ENCODE measurements at places on chromosomes 3 and 15. TPM values are rescaled to one million over a fixed set of nuclear protein-coding genes. Genes with fewer than 3 reads are reported as not detected.

The TMC3 gene
- polyA plus RNA-seq = not detected

GRCh38 chr3:94440767-94441493 is 378.1 kb downstream of the NSUN3 start:
- DNase-seq = no peak

- no peak for DNase-seq
Observed at GRCh38 chr15:89034305-89034704, 54.0 kb upstream of the ABHD2 start.

GRCh38 chr15:96042734-96043224 is 287.7 kb upstream of the NR2F2 start:
- DNase-seq = no peak

DNA sequence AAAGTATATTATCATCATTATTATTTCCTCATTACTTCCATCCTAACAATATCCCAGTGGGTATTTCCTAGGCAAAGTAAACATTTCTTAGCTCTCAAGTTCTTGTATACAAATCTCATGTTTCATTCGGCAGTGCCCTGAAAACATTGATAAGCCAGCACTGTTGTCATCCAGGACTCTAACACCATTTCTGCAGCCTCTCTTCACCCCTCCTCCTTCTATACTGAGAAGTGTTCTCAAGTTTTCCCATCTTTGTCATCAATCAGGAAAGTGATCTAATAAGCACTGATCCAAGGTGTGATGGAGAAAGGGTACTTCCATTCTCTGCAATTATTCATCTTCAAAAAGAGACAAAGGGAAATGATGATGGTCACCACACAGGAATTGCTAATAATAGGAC is 168.4 kb upstream of the CCDC54 start:
- DNase-seq = no peak

The BCL2A1 gene
- not detected for polyA plus RNA-seq

DNA sequence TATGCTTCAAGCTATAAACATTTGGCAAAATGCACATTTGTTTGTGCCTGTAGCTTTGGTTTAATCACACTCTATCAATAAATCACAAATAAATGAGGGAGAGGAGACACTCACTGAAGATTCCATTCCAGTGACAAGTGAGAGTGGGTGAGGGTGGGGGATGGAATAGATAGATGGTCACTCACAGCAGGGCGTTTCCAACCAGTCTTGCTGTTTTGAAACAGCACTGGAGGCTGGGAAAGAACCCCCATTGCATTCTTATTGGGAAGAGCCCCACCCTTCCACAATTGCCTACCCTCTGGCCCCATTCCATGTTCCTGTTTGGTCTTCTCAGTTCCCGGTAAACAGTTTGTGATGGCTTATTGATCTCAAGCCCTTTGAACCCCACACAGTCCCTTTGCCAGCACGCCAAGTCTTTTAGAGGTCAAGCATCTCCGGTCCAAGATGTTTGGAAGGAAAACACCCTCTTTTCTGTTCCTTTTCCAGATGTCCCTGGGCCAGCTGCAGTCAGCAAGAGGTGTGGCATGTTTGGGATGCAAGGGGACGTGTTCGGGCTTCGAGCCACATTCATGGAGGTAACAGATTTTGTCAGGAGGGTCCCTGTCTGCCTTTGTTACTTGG is 30.7 kb downstream of the LMCD1 start:
- no peak for DNase-seq

Data from H1 (cell line).